ENCODE measurements at places on chromosomes 6 and 20.

DNA sequence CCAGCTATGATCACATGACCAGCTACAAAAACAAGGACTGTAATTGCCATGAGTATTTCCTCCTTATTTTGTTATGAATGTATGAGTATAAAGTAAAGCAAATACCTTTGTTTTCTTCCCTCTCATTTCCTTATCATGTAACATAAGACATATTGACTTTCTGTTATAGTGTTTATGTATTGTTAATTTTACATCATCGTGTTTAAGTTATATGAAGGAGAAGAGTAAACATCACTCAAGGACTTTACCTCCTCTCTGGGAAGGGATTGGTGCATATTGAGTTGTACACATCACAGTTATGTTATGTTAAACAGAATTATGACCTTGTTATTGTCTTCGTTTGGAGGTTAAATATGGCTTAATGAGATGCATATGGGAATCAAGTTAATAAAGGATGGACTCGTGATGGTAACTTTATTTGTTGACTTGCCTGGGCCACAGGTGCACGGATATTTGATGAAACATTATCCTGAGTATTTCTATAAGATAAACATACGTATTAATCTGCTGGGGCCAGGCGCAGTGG, 57.3 kb upstream of the CNKSR3 start:
- DNase-seq = no peak

DNA sequence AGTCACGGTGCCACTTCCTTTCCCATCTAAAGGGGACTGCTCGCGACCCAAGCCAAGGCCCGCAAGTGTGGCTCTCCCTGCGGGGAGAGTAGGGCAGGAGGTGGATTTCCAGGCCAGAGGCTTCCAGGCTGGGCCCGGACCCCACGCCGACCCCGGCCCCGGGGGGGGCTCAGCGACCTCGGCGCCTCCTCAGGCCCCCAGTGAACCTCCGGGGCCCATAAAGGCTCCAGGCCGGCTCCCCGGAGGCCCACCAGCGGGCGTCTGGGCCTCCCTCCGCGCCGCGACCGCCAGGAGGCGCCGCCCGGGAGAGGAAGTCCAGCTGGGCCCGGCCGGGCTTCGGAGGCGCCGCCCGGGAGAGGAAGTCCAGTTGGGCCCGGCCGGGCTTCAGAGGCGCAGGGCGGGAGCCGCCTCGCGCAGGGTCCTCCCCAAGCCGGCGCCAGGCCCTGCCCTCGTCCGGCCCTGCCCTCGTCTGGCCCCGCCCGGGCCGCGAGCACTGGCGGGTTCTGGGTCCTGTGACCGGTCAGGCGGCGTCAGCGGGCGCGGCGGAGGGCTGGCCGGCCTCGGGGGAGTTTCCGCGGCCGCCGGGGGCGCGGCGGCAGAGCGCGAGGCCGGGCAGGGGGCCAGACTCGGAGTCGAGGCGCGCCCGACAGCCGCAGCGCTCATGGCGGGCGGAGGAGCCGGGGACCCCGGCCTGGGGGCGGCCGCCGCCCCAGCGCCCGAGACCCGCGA, at the start of gene RAB32:
Gene RAB32, plus strand, starts transcription at position 623 of the 729 bp plus-strand sequence. Its CDS starts 39 bp downstream, at position 662.
- DNase-seq = no peak

DNA sequence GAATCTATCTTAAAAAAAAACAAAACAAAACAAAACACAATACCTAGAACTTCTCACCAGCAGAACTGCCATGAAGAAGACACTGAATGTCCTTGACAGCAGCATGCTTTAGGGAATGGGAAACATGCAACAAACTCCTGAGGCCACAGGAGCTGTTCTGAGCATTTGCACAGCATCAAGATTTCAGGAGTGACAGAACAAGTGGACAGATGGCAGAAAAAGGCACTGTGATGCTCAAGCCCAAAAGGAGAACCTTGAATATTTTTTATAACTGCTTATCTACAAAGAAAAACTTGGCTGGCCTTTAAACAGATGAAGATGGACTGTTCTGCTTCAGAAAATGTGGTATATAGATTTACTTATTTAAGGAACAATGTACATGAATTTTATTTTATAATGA, 158.9 kb downstream of the RALGAPA2 start:
- DNase-seq = no peak

GRCh38 chr20:50611128-50611810, 80.1 kb downstream of the RIPOR3 start:
- no peak for DNase-seq

GRCh38 chr6:53336070-53336469, 12.7 kb downstream of the ELOVL5 start:
- DNase-seq = no peak

GRCh38 chr6:149716181-149716963, 1.5 kb downstream of the LATS1 start:
- DNase-seq = no peak

GRCh38 chr6:43914272-43915147, 144.5 kb downstream of the VEGFA start:
- no peak for DNase-seq

DNA sequence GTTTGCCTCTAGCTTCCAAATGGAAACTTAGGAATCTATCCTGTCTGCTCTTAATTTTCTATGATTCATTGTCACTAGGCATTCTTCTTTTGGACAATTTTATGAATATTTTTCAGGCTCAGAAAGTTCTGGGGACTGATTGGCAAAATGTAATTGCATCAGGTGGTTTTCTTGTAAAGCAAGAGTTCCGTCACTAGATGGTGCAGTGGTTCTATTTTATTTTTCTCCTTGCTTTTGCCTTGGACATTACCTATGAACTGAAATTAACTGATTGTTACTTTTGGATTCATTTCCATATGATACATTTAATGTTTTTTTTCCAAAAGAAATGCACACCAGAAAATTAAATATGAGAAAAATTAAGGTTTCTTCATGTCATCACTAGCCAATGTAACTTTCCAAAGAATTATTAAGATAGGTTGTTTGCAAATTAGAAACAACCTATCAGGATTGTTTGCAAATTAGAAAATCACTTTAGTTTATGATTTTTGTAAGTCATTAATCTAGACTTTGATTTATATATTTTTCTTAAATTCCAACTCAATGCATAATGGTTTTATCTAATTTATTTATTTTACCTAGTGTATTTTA, 48.0 kb downstream of the TMEM170B start:
- no peak for DNase-seq

DNA sequence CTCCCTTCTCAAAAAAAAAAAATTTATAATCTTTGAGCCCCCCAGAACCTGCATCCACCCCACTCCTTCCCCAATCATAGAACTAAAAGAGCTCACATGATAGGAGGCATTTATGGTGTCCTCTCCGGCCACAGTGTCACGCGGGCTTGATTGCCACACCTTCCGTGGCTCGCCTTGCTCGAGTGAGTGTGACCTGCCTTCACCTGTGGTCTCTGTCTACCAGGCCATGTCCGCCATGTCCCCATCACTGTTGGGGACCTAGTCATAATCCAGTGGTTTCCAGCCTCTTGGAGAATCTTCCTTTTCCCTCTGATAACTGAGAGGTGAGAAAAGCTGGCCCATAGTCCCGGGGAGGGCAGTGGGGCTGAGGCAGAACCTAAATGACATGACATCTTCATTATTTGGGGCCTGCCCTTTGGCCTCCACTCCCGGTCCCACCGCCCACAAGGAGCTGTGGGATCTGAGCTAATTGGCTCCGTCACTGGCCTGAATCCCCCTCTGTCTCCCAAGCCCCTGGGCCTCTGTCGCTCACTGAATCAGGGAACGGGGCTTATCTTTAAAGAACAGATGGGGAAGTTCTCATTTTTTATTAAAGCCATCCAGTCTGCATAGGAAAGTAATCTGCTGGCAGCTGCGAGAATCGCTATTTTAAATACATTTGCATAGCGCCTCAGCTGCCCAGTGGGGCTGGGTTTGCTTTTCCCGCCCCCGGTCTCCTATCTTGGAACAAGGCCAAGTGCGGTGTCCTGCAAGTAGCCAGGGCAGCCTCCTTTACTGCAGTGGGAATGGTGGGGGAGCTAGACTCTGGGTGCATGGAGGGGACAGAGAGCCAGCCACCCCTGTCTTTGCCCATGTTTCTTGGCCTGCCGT, 197.6 kb upstream of the PMEPA1 start:
- DNase-seq = no peak

DNA sequence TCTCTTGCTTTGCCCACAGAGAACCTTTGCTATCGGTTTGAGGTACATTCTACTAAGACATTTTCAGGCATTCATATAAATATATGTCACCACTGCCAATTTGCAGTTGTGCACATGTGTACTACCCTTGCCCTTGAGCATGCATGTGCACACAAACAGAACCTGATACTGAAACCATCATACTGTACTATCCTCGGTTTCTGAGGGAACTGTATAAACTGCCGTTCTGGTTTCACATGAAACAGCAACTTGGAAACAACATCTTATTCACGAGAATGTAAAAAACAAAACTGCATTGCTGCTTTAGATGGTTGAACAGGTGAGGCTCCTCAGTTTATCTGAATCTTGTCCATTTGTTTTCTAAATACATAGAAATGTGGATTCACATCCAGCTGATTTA, 151.2 kb upstream of the TMEM170B start:
- no peak for DNase-seq

GRCh38 chr6:168583126-168583525, 142.1 kb downstream of the SMOC2 start:
- no peak for DNase-seq

DNA sequence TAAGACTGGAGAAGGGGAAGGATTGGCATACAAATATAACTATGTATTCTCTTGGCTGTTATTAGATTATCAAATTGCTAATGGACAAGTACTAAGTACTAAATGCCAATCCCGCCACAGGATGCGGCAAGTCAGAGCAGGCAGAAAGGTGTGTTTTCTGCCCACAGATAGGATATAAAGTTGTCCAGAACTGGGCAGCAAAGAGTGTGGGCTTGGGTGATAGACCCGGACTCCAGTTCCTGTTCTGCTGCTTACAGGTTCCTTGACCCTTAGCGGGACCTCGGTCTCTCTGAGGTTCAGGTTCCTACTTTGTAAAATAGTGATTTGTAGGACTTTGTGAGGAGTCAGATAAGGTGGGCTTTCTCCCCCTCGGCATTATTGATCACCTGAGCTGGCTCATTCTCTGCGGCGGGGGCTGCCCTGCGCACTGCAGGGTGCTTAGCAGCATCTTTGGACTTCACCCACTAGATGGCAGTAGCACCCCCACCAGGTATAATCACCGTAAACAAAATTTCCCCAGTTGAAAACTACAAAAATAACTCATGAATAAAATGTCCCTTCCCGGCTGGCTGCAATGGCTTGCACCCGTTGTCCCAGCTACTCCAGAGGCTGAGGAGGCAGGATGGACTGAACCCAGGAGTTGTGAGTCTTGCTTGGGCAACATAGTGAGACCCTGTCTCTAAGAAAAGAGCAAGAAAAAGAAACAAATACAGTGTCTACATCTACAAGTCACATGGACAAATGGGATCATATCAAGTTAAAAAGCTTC, 193.1 kb downstream of the DOK5 start:
- DNase-seq = no peak

DNA sequence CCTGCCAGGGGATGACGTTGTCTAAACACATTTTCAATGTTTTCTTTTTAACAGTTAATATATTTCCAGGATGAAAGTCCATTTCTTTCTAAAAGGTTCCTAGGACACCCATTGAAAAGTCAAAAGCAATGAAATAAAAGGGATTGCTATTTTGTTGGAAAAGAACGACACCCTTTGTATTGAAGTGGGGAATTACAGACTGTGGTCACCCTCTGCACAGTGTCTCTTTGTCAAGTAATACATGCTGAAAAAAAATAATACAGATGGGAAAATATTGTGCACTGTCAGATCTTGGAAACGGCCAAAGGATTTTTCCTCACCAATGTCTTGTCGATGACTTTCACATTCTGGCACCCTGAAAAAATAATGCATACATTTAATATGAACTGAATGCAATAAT, 56.9 kb downstream of the HAO1 start:
- no peak for DNase-seq

DNA sequence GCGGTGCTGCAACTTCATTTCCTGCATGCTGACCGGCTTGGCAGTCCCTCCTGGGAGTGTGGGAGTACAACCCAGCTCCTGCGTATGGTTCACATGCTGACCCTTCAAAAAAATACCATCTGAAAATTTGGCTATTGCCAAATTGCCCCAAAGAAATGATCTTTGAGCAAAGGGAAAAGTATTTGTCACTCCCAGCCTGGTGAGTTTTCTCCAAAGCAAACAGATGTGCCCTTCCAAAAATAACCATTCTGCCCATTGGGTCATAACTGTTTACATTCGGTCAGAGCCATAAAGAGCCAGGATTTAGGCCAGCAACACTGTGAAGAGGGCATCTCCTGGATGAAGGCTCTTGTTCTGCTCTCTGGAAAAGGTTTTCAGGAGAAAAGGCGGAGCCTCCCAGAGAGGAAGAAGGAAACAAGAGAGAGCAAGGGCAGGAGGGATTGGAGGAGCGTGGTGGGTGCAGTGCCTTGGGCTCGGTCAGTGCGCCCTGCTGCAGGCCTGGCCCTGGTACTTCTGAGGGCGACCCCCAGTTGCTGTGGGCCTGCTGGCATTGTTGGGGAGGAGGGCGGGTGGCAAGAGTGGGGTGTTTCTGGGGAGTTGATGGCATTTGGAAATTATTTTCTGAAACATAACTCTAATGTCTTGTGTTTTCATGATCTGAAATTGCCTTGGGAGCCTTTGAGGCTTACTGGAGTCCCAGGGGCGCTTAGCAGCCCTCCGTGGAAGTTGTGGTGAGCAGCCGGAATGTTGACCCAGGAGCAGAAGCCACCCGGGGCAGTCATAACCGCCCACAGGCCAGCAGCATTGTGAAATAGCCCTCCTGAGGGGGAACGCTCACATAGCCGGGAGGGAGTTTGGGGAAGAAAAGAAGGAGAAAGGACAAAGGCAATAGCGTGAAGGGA, 248.4 kb downstream of the MYLK4 start:
- DNase-seq = no peak

DNA sequence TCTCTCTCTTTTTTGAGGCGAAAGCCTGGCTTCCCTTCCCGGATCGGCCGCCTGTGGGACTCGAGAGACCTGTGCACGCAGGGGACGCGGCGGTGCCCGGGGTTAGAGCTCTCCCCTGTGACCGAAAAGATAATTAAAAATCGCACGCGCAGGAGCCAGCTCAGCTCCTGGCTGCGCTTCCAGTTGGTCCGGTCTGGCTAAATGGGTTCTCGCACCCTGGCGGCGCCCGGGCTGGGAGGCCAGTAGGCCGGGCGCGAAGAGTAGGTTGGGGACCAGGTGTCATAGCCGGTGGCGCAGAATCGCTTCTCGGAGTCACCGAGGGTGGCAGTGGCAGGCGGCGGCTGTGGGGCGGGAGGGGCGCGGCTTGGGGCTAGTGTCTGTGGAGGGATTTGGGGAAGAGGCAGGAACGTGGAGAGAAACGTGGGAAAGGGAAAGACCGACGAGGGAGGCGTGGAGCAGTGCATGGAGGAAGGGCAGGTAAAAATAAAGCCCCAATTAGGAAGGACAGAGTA, 41.9 kb upstream of the SUPT3H start:
- DNase-seq = peak; percentile 33

GRCh38 chr6:82182756-82183155, 64.8 kb downstream of the IBTK start:
- no peak for DNase-seq

Data from activated CD4-positive, CD25-positive, alpha-beta regulatory T cell (primary cell).